ENCODE measurements at places on chromosomes 1 and 21.

DNA sequence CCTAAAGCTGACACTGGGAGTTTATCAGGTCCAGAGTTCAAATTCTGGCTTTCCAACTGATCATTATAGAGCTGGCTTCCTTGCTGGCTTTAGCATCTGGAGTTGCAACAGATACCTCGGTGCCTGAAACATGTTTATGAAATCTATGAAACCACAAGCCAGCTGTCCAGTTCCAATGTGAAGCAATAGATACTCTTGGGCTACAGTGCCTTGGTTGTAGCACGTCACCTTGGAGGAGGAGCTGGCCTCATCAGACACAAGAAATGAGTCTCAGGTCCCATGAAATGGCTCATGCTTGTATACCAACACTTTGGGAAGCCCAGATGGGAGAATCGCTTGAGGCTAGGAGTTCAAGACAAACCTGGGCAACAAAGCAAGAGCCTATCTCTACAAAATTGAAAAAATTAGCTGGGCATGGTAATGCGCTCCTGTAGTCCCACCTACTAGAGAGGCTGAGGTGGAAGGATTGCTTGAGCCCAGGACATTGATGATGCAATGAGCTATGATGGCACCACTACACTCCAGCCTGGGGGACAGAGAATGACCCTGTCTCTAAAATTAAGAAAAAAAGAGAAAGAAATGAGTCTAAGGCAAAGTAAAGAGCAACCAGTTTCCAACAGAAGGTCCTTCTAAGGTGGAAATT lies 132.5 kb upstream of the ZNF648 start:
- peak; percentile 88 for DNase-seq

- DNase-seq: no peak
Observed at GRCh38 chr1:11505591-11506538, 26.9 kb downstream of the DISP3 start.

- no peak for DNase-seq
Observed at GRCh38 chr21:41662761-41663160, 104.1 kb downstream of the RIPK4 start.

GRCh38 chr1:84298684-84299535 lies 2.6 kb upstream of the SAMD13 start:
- DNase-seq: peak; percentile 22

GRCh38 chr1:228109962-228110488 lies 926 bp upstream of the MRPL55 start:
- DNase-seq: peak; percentile 97

- DNase-seq: no peak
Observed at GRCh38 chr1:54812801-54813484, 11.8 kb upstream of the TTC22 start.

- no peak for DNase-seq
Observed at GRCh38 chr1:233597489-233597901, 16.4 kb upstream of the KCNK1 start.

GRCh38 chr1:214823311-214824117 lies 220.5 kb downstream of the CENPF start:
- no peak for DNase-seq

DNA sequence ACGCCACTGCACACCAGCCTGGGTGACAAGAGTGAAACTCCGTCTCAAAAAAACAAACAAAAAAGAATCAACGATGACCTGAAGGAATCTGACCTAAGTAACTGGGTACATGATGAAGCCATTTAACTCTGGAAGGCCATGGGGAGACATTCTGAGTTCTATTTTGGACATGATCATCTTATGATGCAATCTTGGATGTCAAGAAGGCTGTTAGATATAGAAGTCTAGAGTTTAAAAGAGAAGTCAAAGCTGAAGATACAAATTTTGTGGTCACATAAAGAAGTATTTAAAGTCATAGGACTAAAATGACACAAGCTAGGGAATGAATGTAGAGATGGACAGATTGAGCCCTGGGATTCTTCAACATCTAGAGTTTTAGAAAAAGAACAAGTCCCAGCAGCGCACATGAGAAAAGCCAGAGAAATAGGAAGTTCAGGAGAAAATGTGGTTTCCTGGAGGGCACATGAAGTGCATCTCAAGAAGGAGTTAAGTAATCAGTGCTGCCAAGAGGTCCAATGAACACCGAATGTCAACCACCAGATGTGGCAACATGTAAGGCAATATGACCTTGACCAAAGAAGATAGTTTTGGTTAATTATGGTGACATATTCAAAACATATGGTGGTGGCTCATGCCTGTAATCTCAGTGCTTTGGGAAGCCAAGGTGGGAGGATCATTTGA lies 26.8 kb downstream of the ELK4 start:
- DNase-seq: no peak

- DNase-seq: no peak
Observed at GRCh38 chr1:155140630-155140953, 261 bp upstream of the DPM3 start.

DNA sequence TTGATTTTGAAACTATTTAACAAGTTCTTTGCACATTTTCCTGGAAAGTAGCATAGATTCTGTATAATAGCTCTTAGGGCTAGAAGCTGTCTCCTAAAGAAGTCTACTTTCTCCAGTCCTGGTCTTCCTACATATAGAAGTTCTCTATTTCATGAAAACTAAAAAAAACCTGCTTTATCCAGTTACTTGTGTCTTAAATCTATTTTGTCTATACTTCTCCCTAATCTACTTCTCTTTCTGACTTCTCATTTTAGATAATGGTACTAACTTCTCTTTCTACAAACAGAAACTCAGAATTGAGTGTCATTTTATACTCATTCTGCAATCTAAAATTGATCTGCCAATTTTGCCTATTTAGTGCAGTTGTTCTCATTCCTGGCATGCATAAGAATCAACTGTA lies 28.7 kb downstream of the PDE4B start:
- no peak for DNase-seq

DNA sequence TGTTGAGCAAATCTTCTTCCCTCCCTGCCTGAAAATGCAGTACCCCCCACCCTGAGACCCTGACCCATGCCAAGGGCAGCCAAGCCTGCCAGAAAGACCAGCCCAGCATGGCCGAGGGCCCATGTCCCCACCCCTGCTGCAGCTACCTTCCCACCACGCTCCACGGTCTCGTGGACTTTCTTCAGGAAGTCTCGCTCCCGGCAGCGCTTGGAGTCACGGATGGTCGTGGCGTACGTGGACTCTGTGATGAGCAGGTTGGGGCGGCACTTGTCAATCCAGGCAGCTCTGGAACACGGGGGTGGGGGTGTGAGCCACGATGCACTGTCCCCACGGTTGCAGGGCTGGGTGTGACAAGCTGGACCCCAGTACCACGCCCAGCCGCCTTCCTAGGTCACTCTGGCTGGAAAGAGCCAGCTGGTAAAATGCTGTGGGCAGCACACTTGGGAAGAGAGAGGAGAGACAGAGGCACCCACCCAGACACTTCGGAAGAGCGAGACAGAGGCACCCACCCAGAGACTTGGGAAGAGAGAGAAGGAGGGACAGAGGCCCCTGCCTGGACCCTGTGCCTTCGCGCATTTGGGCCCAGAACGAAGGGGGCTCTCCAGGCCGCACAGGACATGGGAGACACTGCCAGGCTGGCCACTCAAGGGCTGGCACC lies 6.4 kb downstream of the PUSL1 start:
- DNase-seq: no peak

DNA sequence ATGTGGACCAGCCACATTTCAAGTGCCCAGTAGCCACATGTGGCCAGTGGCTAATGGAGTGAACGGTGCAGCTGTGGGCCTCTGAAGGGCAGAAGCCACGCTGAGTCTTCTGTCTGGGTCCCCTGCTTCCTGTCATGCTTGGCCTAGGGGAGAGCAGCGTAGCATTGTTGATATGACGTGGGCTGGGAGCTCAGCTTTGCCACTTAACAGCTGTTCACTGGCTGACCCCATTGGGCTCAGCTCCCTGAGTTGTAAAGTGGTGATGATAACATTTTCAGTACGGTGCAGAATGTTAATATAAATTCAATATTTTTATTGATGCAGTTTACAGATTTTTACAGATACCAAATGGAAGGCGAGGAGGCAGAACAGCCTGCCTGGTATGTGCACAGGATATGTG lies 4.5 kb downstream of the PODN start:
- no peak for DNase-seq

DNA sequence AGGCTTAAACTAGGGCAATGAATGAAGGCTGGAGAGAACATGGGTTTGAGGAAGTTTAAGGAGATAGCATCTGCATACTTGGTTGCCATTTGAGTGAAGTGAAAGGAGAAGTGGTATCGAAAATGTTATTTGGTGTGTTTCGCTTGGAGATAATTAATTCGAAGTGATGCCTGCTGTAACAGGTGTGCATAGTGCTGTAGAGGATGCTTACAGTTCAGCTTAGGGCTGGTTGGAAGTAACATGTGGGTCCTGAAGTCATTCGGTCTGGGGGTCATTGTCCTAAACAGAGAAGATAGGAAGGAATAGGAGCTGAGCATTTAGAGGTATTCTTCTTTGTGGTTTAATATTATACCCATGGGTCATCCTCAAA lies 301 bp upstream of the NUDT17 start:
- DNase-seq: no peak

GRCh38 chr1:198122693-198123092 lies 34.1 kb upstream of the NEK7 start:
- DNase-seq: peak; percentile 14

- DNase-seq: peak; percentile 44
Observed at GRCh38 chr1:101295209-101295608, 58.4 kb downstream of the S1PR1 start.

DNA sequence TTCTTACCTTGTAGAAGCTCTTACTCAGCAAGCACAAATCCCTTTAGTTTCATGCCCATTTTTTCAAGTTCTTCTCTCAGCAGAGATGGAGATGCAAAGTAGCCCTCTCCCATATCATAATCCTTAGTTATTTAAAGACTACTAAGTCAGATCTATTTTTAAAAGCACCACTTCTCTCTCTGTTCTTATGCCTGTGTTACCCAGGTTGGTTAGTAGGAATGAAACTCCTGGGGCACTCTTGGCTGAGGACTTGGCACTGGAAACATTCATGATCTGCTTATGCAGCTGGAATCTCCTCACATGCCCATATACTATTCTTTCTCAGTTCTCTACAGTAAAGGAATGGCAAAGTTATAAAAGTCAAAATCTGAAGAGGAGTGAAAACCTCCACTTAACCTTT lies 51.9 kb upstream of the PPP2R5A start:
- no peak for DNase-seq

- no peak for DNase-seq
Observed at GRCh38 chr1:109969146-109969829, 15.3 kb upstream of the AHCYL1 start.

DNA sequence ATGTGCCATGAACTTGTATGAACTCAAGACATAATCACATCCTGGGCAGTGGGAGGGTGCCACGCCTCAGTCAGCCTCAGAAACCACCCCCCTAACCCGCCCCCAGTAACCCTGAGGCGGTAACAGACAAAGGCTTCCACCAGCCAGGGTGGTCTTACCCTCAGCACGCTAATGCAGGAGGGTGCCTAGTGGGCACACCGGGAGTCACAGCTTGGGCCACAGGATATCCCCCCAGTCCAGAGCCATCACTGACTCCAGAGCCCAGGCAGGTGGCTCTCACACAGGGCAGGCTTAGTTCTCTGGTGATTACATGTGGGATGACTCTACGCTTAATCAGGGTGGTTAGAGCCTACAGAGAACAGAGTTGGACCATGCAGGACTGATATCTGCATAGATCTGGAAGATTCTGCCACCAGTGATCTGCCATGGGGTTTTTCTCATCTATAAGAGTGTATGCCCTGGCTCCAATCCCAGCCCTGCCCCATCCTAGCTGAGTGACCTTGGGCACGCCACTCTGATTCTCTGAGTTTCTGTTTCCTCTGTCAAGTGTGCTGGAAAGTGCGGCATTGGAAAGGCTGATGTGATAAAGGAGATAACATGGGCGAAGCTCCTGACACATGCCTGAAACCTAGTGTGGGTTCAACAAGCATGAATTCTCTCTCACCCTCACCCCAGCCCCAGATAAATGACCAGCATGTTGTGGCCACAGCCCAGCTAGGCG lies 27.3 kb downstream of the OPTC start:
- no peak for DNase-seq

GRCh38 chr1:44707112-44707881 lies 23.7 kb downstream of the RNU5D-1 start:
- DNase-seq: peak; percentile 63

DNA sequence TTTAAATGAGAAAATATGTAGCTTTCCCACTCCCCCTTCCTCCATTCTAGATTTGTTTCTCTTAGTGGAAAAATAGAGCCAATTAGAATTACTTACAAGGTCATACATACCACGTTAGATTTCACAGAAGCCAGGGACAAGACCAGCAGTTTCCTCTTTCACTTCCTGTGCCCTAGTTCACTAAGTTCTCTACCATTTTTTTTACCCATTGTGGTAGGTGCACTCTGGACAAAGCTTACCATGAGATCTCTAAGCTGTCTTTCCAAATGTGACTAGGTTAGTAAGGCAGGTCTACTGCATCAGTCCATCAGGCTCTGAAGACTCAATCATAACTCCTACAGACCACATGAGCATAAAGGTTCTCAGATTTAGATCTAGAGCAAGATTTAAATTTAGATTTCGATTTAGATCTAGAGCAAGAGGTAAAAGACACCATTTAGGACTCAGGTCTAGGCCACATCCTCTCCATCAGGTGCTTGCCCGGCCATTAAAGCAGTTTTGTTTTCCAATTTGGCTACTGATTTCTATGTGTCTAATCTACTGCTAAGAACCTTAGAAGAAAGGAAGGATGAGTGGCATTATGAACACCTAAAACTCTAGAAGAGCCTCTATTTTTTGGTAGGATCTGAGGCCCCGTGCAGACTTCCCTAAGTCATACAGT lies 235.3 kb downstream of the FAF1 start:
- no peak for DNase-seq

- DNase-seq: no peak
Observed at GRCh38 chr1:31866450-31867032, 50.7 kb upstream of the SPOCD1 start.

DNA sequence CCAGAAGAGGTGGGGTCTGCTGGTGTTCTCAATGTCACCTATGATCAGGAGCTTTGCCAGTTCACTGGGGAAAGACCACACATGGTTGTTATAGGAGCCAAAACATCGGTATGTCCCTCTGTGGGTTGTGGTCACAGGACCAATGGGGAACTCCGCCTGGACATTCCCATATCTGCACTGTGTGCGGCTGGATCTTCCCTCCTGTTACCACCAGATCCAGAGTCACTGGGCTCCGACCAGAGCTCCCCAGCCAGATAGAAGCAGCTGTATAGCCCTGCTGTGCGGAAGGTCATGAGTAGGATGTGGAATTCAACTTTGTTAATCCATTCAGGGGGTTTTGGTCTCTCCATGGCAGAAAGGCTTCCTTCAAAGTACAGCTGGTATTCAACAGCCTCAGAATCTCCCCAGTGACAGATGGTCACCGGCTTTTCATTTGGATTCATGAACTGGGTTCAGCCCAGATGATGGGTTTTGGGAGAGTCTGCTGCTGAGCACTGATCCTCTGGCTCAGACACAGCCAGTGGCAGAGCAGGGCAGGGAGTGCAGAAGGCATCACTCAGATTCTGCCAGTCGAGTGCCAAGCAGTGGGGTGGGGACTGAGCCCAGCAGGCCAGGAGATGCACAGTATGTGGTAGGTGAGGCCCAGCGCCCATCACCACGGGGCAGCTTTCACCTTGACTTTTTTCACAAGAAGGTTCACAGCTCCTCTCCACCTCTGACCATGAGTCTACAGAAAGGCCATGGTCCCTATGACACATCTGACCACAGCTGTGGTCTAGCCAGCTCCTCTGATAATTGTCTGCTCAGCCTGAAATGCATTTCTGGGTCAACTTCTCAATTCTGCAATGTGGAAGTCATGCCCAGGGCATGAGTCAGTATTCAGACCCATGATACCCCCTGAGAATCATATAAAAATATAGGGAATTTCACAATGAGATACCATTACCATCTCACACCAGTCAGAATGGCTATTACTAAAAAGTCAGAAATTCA lies 2.9 kb upstream of the SHCBP1L start:
- DNase-seq: peak; percentile 24

GRCh38 chr1:40783001-40783905 lies at the start of gene KCNQ4:
TSS of gene KCNQ4 (plus strand) at chr1:40783787. CDS start at chr1:40784094, 307 bp downstream.
- peak; percentile 35 for DNase-seq
